ENCODE measurements at places on chromosomes 1 and 21.

- DNase-seq, result peak; percentile 90
Measured at GRCh38 chr21:40792691-40793456, 54.1 kb downstream of the DSCAM start.

DNA sequence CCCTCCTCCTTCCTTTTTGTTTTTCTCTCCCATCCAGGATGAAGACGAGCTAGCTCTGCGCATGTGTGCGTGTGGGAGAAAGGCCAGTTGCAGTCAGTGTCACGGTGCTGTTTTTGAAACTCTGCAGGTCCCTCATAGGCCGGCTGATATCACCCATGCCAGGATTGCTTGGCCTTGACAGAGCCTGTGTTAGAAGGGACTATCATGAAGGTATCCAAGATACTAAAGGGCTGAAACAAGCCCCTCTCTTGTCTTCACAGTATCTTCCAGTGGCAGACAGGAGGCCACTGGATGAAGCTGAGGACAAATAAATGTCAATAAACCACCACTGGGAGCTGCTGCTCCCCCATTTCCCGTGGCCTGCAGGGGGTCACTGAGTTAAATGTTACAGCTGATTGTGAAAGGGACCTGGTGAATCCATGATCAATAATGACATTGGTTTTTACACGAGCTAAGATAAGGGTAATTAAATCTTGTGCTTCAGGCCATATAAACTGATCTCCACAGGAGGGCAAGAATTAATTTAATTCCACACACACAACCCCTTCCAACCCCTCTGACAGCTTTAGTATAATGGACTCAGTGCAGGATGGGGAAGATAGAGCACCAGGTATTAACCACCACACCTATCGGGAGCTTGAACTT is 64.6 kb upstream of the TARBP1 start:
- DNase-seq, result no peak

DNA sequence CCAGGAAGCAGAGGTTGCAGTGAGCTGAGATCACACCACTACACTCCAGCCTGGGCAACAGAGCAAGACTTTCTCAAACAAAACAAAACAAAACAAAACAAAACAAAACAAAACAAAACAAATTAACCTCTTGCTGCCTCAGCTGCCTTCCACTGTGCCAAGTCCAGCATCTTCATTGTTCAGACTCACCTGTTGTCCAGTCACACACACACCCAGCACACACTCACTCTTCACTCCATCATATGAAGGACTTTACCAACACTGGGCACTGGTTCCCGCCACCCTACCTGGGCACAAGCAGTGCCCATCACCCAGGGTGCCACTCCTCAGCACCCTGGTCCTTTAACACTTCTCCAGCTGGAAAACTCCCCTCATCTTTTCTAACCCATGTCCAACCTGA is 14.6 kb downstream of the PYCR2 start:
- DNase-seq, result no peak

DNA sequence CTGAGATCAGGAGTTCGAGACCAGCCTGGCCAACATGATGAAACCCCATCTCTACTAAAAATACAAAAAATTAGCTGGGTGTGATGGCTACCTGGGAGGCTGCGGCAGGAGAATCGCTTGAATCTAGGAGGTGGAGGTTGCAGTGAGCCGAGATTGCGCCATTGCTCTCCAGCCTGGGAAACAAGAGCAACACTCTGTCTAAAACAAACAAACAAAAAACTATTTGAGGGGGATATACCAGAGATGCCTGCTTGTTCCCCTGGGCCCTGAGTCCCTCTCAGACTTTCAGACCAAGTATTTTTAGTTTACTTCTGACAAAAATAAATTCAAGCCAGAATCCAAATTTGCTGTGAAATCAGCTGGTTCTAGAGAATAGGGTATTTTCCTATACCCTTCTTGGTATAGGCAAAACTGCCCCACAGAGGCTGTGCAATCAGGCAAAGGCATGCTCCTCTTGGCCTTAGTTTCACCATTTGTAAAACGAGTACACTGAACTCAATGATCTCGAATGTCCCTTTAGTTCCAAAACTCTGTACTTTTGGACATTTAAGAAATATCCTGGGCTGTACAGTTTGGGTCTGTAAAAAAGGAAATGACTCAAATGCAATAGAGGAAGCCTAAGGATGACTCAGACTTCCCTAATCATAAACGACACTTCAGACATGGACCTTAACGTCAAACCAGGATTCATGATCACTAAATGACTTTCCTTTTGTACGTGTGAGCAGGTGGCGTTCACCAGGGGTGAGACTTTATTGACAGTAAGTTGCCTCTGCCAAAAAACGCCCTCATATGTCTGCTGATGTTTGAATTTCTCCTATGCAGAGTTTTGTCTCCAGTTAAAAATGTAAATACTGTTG is 16.1 kb downstream of the ENSA start:
- peak; percentile 93 for DNase-seq

DNA sequence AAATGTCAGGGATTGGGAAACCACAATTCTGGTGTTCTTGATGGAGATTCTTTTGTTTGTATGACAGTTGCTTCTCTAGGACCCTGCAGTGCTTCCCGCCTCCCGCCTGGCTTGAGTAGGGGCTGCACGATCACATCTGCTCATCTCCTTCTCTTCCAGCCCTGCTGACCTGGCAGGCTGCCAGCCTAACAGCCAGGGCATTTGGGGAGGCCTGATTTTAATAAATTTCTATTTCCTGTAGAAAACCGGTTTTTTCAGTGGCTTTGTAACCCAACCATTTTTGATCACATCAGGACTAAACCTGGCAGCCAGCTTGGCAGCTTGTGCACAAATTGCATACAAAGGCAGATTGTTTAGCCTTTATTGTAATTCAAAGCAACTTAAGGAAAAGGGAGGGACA is 78.9 kb downstream of the UBE2U start:
- DNase-seq, result peak; percentile 39

DNA sequence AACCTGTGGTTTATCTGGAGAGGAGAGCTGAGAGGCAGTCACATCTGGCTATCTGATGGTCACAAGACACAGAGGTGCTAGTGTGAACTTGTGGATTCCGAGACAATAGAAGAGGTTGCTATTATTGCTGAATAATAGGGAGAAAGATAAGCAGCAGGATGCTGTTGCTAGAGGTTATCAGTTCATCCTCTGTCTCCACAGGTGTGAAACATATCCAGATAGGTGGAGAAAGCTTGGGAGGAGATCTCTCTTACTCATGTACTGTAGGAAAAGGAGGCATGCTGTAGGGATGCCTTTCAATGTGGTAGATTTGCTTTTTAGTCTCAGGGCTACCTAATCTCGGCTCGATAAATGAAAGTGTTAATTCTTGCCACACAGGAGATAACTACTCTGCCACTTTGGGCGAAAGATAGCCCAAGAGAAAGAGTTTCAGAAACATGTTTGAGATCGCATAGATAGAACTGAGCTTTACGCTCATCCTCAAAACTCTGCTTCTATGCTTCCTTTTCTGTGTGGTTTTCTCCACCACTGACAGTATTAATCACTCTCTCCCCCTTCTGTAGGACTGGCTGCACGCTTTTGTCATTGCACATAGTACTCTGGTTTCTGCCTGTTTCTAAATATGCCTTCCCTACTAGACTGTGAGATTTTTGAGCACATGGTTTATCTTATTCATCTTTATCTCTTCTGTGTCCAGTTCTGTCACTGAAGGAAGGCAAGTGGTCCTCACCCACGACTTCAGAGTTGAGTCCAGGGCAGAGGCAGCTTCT is 36.7 kb upstream of the PLXNA2 start:
- no peak for DNase-seq

- no peak for DNase-seq
Measured at GRCh38 chr1:39683591-39684312, 7.5 kb downstream of the HPCAL4 start.

DNA sequence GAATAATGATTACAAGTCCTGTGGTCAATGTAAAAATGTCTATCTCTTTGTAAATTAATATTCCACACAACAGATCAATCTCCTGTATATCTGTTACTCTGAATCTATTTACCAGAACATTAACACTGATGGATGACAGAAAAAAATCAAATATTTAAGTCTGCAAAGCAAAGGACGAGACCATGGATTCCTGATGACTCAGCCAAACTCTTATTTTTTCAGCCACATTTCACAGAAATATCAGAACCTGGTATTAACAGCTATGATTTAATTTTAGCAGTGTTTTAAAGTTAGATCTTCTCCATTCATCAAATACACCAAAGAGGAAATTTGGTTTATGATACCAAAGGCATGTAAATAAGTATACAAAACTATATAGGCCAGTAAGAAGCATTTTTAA is 46.1 kb downstream of the FAF1 start:
- no peak for DNase-seq

DNA sequence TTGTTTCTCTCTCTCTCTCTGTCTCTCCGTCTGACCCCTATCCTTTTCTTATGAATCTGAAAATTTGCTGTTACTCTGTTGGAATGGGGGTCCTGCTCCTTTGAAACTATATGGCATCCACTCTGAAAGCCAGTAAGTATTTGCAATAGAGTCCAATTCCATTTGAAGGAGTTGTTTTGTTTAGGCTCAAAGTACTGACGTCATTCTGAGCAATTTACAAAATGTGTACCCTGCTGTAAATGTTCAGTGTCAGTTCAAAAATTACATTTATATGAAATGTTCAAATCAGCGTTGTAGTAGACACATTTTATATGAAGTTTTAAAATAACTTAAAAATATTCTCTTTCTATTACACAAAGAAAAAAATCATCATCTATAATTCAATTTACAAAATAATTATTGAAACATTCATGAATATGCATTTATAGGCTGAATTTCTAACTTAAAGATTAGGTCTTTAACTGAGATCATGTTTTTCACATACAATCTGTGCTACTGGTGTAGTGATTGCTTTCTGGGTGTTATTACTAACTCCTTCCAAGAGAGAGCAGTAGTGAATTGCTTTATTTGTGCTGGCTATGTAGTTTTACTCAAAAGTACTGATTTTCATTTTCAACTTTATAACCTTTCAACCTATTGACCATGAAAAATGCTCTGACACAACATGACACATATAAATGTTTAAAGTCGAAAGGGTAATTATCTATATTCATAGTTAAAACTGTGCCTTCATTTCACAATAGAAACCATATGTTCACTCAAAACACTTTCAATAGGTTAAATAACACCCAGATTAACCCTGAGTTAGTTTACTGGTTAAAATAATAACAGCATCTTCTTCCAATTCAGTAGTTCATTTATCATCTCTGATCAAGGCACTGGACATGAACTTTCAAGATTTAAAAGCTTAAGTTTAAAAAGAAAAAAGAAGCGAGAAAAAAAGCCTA is 253.1 kb upstream of the ADGRL4 start:
- peak; percentile 2 for DNase-seq

DNA sequence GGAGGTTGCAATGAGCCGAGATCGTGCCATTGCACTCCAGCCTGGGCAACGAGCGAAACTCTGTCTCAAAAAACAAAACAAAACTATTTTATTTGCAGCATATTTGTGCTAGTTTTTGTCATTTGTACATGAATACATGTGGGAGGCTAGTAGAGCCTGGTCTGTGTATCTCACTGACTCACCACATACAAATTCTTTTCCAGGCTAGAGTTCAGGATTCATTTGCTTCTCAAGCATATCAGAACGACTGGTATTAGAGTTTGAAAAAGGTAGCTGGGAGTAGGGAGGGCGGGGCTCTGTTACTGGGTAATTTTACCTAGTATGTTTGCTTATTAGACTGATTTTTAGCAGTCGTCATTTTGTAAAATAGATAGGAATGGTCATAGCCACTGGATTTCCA is 4.5 kb upstream of the TOR3A start:
- DNase-seq, result no peak

DNA sequence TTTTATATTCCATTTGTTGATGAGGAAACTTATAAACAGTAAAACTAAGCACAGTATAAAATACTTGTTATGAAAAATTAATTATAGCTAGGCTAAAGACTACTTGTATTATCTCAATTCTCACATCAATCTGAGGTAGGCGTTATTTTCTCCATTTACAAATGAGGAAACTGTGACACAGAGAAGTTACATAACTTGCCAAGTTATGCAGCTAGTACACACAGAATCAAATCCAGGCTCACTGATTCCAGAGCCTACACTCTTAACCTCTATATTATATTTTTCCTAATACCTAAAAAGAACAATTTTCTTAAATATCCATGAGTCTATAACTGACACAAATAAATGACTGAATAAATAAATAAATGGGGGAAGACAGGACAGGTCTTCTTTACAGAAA is 11.2 kb upstream of the VPS45 start:
- no peak for DNase-seq

DNA sequence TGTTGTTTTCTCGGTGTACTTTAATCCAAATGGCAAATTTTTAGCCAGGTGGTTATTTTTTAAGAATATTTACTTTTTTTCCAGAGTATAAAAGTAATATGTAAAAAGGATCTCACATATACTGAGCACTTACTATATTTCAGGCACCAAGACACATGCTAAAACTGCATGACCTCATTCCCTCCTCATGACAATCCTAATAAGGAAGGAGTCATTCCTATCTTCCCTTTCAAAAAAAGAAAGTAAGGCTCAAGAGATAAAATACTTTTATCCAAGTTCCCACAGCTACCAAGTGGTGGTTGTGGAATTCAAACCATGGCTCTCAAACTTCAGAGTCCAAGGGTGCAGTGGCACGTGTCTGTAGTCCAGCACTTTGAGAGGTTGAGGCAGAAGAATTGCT is 19.4 kb downstream of the ATP2B4 start:
- DNase-seq, result no peak

DNA sequence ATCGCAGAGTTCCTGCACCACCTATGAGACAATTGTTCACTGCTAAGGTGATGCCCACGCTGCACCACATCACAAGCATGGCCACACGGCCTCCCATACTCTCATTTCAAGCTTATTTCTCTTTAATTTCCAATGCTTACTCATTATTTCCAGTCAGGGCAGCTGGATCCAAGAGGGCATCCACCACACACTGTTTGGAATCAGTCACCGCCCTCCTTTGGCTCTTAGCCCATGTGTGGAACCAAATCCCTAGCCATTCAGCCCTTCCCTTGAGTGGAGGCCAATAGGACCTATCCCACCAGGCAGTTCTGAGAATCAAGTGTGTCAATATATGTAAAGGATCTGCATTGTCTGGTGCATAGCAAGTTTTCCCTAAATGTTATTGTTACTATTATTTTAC is 26.3 kb upstream of the PALMD start:
- DNase-seq, result no peak

DNA sequence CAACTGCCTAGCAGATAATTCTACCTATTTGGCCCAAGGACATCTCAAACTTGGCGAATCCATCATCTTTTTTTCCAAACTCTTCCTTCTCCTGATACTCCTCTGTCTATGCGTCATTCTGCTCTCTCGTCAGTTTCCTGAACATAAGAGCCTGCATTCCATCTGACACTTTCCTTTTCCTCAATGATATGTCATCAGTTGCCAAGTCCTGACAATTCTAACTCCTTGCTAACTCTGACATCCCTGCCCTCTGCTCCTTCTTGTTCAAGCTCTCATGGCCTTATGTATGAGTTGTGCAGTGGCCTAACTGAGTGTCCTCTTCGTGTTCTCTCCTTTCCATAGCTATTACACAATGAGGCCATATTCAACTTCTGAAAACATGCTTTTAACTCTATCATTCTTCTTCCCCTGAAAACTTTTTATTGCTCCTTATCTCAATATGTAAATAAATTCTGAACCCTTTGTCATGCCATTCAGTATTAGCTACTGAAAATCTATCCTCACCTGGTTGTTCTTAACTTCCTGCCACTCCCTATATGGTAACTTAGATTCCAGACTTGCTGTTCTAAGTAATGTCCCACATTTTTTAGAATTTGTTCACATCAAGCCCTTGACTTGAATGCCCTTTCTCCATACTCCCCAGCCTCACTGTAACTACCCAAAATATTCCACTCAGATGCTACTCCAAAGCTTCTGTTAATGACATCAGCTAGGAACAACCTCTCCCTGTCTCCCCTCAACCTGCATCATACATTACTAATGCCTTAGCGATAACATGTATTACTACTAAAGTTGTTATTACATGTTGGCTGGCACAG is 11.5 kb downstream of the PALMD start:
- DNase-seq, result no peak
